ENCODE measurements at places on chromosomes 12 and 14.

GRCh38 chr14:63922696-63923421 lies 70.1 kb downstream of the SYNE2 start:
- DNase-seq, result peak; percentile 94

GRCh38 chr14:93234798-93235197 lies 27.7 kb downstream of the UBR7 start:
- peak; percentile 37 for DNase-seq

DNA sequence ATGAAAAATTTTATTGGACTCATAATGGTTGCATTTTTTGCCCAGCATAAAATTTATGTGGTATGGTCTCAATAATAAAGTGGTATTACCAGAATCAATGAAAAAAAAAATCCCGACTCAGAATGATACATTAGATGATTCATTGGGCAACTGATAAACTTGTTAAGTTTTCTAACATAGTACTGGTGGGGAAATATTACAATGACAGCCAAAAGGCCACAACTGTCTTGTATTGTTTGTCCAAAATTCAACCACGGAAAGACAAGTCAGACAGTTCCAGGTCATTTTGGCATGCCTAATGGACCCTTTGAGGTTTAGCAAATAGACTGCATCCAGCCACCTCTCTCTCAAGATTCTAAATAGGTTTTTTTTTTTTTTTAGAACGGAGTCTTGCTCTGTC lies 70.5 kb upstream of the TRIM9 start:
- no peak for DNase-seq

DNA sequence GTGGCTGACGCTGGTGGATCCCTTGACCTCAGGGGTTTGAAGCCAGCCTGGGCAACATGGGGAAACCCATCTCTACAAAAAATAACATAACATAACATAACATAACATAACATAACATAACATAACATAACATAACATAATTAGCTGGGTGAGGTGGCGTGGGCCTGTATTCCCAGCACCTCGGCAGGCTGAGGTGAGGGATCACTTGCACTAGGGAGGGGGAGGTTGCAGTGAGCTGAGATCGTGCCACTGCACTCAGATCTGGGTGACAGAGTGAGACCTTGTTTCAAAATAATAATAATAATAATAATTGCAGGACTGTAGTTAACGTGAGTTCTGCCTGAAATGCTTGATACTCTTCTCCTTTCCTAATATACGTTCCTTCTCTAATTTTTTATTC lies 1.3 kb downstream of the MAGOHB start:
- no peak for DNase-seq

GRCh38 chr14:79960288-79960687 lies 251.0 kb downstream of the DIO2 start:
- DNase-seq, result no peak

All from retinal pigment epithelial cell (primary cell).